Activated T-helper 1 cell treated with anti-CD3 and anti-CD28 coated beads, Interleukin-12 subunit alpha, Interleukin-12 subunit beta, Interleukin-2, Interleukin-4 antibody, amounts not matched to agents 30 ng/mL and 10 ng/mL and 1 ng/mL, durations not matched to agents 14 hours and 24 hours and 36 hours (primary cell): ENCODE measurements at places on chromosomes 1 and 21. TPM values are rescaled to one million over a fixed set of nuclear protein-coding genes. Genes with fewer than 3 reads are reported as not detected.

DNA sequence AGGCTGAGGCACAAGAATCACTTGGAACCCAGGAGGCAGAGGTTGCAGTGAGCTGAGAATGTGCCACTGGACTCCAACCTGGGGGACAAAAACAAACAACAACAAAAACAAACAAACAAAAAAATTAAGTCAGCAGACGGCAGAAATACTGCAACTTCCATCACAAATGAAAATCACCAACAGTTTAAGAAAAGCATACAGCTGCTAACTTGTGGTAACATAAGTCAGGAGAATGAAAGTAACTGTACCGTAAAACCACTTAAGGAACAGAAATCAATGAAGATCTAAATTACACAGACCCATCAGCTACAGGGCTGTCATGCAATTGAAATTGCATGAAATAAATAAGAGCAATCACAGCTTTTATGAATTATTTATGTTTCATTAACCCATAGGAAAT lies 25.0 kb downstream of the MCOLN2 start:
- H3K4me1 ChIP-seq = peaks cover 77% of the 10 kb centered on the region
- peaks cover 48% of the 10 kb centered on the region for H3K36me3 ChIP-seq
- peak overlapping the region; percentile 20 for H3K27ac ChIP-seq
- no peaks in the 10 kb centered on the region for H3K27me3 ChIP-seq

- H3K27ac ChIP-seq = no peak overlapping the region
- peaks cover 2% of the 10 kb centered on the region for H3K27me3 ChIP-seq
- no peak overlapping the region for H3K4me3 ChIP-seq
- no peaks in the 10 kb centered on the region for H3K36me3 ChIP-seq
- H3K4me1 ChIP-seq = no peaks in the 10 kb centered on the region
- no peak for DNase-seq
Measured at GRCh38 chr1:226211181-226211821, 12.2 kb upstream of the MIXL1 start.

DNA sequence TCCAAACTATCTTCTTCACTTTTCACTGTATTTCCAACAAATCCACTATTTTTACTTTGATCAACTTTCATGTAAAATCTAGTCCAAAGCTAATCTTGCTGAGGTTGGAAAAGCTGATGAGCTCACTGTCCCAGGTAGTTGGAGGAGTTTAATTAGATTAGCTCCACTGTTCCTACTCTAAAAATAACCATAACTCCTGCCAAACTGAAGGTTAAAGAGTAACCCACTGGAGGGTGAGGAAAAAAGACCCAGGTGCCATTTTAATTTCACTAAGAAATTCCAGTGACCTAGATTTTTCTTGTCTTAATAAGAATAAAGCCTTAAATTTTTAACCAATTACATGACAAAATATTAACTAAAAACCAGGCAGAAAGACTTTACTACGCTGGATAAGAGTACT lies 15.3 kb downstream of the DCAF8 start:
- H3K27me3 ChIP-seq = no peaks in the 10 kb centered on the region
- peaks cover 18% of the 10 kb centered on the region for H3K36me3 ChIP-seq
- H3K27ac ChIP-seq = no peak overlapping the region
- H3K4me3 ChIP-seq = no peak overlapping the region
- peaks cover 5% of the 10 kb centered on the region for H3K4me1 ChIP-seq
- no peak for DNase-seq

GRCh38 chr1:45035631-45036301 lies 23.7 kb downstream of the UROD start:
- no peaks in the 10 kb centered on the region for H3K36me3 ChIP-seq
- H3K4me1 ChIP-seq = peaks cover 10% of the 10 kb centered on the region
- DNase-seq = no peak
- H3K27ac ChIP-seq = no peak overlapping the region
- H3K27me3 ChIP-seq = no peaks in the 10 kb centered on the region

GRCh38 chr1:213268221-213268620 lies 217.2 kb downstream of the RPS6KC1 start:
- H3K4me3 ChIP-seq = no peak overlapping the region
- no peak overlapping the region for H3K27ac ChIP-seq
- H3K4me1 ChIP-seq = peaks cover 6% of the 10 kb centered on the region
- no peak for DNase-seq
- no peaks in the 10 kb centered on the region for H3K27me3 ChIP-seq

GRCh38 chr1:12499539-12500240 lies 118.3 kb downstream of the DHRS3 start:
- no peak for DNase-seq
- H3K4me3 ChIP-seq = no peak overlapping the region
- peaks cover 34% of the 10 kb centered on the region for H3K36me3 ChIP-seq
- H3K27me3 ChIP-seq = no peaks in the 10 kb centered on the region
- peaks cover 21% of the 10 kb centered on the region for H3K4me1 ChIP-seq
- no peak overlapping the region for H3K27ac ChIP-seq

- peaks cover 24% of the 10 kb centered on the region for H3K27me3 ChIP-seq
- no peak for DNase-seq
- H3K4me1 ChIP-seq = no peaks in the 10 kb centered on the region
- H3K27ac ChIP-seq = no peak overlapping the region
- no peaks in the 10 kb centered on the region for H3K36me3 ChIP-seq
Measured at GRCh38 chr1:85125891-85126290, 74.9 kb downstream of the SYDE2 start.

DNA sequence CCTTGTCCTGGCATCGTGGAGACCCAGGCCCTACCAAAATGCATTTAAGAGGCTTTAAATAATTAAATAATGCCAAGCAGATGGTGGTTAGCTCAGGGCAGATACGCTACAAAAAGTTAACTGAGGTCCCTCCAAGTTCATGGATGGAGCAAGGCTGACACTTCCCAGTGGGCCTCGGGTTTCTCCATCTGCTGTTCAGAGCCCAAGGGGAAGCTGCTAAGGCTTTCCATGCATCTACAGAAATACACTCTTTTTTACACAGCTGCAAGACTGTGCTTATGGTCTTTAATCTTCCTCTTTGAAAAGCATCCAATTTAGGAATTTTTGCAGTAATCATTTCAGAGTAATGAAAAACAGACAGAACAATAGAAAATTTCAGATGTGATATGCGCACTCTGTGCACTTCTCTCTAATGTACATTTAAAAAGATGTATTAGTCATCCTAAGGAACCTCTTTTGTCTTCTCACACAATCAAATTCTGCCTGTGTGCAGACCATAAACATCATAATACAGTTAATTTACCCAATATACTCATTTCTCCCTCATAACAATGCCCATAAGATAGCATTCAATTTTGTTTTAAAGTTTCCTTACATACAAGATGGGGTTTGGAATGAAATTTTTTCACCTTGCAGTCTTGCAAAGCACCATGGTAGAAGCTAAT lies 173.2 kb upstream of the ATP1B1 start:
- H3K4me3 ChIP-seq = no peak overlapping the region
- H3K27ac ChIP-seq = no peak overlapping the region
- no peak for DNase-seq
- no peaks in the 10 kb centered on the region for H3K36me3 ChIP-seq

DNA sequence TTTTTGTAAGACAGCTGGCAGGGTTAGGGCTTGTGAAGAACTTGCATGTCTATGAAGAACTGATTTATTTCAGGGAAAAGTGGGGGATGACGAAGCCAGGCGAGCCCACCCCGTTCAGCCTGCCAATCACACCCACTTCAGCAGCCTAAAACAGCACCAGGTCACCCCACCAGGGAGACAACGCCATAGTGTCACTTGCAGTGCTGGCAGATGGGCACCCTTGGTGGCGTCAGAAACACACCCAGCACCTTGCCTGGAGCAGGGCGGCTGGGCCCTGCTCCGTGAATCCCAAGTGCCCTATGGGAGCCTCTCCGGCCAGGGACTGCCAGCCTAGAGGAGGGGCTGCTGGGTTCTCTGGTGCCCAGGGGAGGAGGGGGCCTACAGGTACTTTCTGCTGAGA lies 5.0 kb upstream of the NADK start:
- peaks cover 26% of the 10 kb centered on the region for H3K36me3 ChIP-seq
- DNase-seq = no peak
- peaks cover 34% of the 10 kb centered on the region for H3K4me1 ChIP-seq
- H3K4me3 ChIP-seq = no peak overlapping the region
- no peaks in the 10 kb centered on the region for H3K27me3 ChIP-seq

DNA sequence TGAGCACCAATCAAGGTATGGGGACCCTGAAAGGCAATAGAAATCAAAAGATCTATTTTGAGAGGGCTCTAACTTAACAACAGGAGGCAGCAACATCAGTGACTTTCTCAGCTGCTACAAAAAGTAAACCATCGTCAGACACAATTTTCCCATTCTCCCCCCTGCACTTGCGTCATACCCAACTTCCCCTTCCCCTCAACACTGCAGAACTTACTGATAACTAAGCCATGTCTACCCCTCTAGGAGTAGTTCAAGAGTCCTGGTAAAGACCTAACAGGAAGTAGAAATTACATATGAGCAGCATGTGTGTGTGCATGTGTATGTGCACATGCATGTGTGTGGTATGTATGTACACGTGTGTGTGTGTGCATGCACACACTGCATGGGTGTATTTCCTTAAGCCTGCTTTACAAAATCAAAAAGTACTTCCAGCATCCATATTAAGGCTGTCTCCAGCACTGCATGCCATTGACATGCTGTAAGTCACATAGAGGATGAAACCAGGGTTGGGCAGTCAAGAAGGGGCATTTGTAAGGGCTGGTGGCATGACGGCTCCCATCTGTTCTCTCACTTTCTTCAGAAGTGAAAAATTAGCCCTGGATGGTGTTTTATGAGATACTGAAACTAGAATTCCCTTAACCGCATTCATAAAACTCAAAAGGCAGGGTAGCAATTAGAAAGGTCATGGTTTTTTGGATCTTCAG lies 460.1 kb upstream of the RUNX1 start:
- no peak overlapping the region for H3K4me3 ChIP-seq
- H3K27ac ChIP-seq = no peak overlapping the region
- no peaks in the 10 kb centered on the region for H3K27me3 ChIP-seq
- DNase-seq = no peak
- H3K4me1 ChIP-seq = peaks cover 64% of the 10 kb centered on the region
- peaks cover 4% of the 10 kb centered on the region for H3K36me3 ChIP-seq

DNA sequence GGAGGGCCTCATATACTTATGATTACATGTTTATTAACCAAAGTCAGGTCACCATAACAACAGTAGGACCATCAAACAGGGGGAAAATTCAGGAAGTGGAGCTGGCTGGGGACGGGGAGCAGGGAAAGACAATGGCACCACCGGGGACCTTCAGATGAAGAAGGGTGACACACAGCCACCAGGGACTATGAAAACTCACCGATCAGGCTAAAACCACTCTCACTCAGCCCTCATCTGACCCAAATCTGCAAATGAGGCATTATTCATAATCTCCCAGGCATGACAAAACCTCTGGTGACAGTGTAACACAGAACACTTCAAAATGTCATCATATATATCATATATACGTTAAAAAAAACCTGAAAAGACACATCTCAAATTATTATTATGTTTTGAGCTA lies 11.2 kb downstream of the MKNK1 start:
- no peak overlapping the region for H3K4me3 ChIP-seq
- H3K27ac ChIP-seq = no peak overlapping the region
- DNase-seq = no peak
- no peaks in the 10 kb centered on the region for H3K27me3 ChIP-seq

DNA sequence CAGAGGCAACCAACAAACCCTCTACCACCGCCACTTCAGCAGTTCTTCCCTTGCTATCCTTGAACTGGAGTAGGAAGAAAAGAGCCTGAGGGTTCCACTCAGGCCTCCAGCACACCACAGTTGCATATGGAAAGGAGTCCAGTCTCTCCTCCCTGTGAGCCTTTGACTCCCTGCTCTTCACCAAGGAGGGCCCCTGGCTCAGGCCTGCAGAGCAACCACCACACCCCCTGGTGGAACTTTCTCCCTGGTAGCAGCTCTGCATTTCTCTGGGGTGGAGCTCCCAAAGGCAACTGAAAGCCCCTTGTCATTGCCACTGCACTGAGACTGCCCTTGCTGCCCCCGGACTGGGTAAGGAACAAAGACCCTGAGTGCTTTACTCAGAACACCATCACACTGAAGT lies 1021.5 kb upstream of the ADGRL2 start:
- H3K27ac ChIP-seq = no peak overlapping the region
- no peaks in the 10 kb centered on the region for H3K4me1 ChIP-seq
- H3K36me3 ChIP-seq = no peaks in the 10 kb centered on the region
- H3K4me3 ChIP-seq = no peak overlapping the region
- no peak for DNase-seq
- no peaks in the 10 kb centered on the region for H3K27me3 ChIP-seq

Gene TNFRSF18
- total RNA-seq = 350 and 356 TPM in 2 replicates

Gene SPEN
- total RNA-seq = 81.9 and 87.6 TPM in 2 replicates

Gene FCAMR
- total RNA-seq = not detected in 2 replicates

Gene NEGR1
- total RNA-seq = not detected in 2 replicates

Gene CELSR2
- 4.1 and 4.9 TPM in 2 replicates for total RNA-seq

Gene GBP7
- not detected in 2 replicates for total RNA-seq

Gene SLAMF6
- total RNA-seq = 46.8 and 50.1 TPM in 2 replicates

Gene DMRTA2
- not detected in 2 replicates for total RNA-seq
